Aorta (tissue), 5 donors: ENCODE measurements at places on chromosomes 11 and 22. TPM values are rescaled to one million over a fixed set of nuclear protein-coding genes. Genes with fewer than 3 reads are reported as not detected.
A peak's percentile ranks its signal among the peaks of the same experiment; 100 is the strongest.

- no peak for DNase-seq
- H3K27me3 ChIP-seq, result no peaks in the 10 kb centered on the region
- no peak overlapping the region for H3K4me3 ChIP-seq
- no peaks in the 10 kb centered on the region for H3K4me1 ChIP-seq
- H3K36me3 ChIP-seq, result no peaks in the 10 kb centered on the region
Measured at GRCh38 chr11:123798079-123798478, 8.1 kb downstream of the OR6M1 start.

GRCh38 chr22:30728826-30729225 lies 34.2 kb downstream of the OSBP2 start:
- H3K36me3 ChIP-seq, result no peaks in the 10 kb centered on the region
- no peaks in the 10 kb centered on the region for H3K4me1 ChIP-seq
- H3K4me3 ChIP-seq, result no peak overlapping the region
- H3K27ac ChIP-seq, result no peak overlapping the region
- no peaks in the 10 kb centered on the region for H3K27me3 ChIP-seq

HTR3A gene
- not detected for total RNA-seq

DNA sequence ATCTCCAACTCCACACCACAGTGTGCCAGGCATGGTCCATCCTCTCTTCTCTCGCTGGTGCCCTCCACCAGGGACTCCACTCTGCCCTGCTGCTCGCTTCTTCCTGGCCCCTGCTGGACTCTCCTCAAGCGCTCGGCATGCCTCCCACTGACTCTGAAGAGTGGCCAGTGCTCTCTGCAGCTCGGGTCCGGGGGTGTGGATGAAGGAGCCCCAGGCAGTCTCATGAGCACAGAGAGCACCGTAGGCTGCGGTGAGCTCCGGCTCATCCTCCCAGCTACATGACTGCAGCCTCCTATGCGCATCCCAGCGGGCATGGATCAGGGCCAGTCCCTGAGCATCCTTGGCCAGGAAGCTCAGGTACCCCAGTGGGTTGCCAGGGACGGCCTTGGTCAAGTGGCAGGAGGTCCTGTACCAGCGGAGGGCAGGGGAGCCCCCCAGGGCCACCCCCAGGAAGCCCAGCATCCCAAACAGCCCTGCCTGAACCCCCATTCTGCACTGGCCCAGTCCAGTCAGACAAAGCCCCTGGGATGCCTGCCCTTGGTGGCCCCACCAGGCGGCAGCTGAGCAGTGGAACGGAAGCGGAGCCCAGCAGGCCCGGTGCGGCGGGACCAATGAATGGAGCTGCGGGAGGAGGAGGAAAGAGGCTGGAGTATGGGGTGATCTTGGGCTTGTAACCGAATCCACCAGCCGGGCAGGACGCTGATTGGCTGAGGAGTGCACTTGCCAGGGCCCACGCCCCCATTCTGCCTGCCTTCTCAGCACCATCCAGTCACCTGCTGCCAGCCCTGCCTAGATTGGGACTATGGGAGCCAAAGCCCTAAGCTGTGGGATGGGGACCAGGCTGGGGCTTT lies at the start of gene PLA2G3:
PLA2G3 (minus strand) TSS at position 643 of the 851 bp plus-strand sequence; CDS start at position 489, 154 bp downstream.
- H3K4me1 ChIP-seq, result no peaks in the 10 kb centered on the region
- no peak within 1 kb of the TSS for H3K4me3 ChIP-seq
- no peaks in the 10 kb centered on the region for H3K27me3 ChIP-seq
- H3K36me3 ChIP-seq, result no peaks in the 10 kb centered on the region
- H3K27ac ChIP-seq, result no peak within 1 kb of the TSS
- DNase-seq, result no peak

ARHGAP20 gene
- total RNA-seq, result 3.5 TPM

DNA sequence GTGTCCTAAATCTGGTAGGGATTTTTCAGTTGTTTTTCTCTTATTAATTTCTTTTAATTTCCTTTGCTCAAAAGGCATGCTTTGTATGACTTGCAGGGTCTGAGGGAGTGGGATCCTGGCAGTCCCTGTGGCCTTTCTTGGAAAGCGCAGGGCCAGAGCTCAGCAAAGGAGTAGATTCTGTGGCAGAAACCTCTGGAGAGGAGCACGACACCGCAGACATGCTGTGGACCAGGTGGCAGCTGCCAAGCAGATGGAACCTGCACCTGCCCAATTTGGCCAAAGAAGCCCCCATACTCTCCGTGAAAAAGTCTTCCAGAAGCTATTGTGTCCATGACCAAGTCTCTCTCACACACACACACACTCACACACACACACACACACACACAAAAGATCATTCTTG lies 78.9 kb upstream of the FGF3 start:
- no peak overlapping the region for H3K27ac ChIP-seq
- H3K36me3 ChIP-seq, result no peaks in the 10 kb centered on the region
- no peaks in the 10 kb centered on the region for H3K4me1 ChIP-seq
- no peaks in the 10 kb centered on the region for H3K27me3 ChIP-seq

GRCh38 chr11:134751766-134752165 lies 339.7 kb upstream of the B3GAT1 start:
- no peak overlapping the region for H3K27ac ChIP-seq
- H3K27me3 ChIP-seq, result no peaks in the 10 kb centered on the region
- no peaks in the 10 kb centered on the region for H3K36me3 ChIP-seq

DNA sequence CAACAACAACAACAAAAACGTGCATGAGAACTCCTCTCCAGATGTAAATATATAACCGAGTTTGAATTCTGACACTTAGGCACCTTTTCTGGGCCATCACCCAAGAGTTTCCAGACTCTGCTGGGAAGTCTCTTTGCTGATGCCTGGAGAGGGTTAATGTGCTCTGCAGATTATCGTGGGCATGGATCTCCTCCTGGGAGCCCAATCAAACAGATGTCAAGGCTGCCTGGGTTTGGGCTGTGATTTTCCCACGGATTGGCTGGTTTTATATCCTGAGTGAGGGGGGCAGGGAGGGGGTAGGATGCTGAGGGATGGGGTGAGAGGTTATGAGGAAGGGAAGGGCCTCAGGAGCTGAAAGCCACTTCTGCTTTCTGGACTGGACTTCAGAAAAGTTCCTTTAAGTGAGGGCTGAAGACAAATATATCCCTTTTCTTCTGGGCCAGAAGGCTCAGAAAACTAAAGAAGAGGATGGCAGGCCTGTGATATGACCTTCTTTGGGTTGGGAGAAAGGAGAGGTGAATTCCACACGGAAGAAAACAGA lies 4.2 kb downstream of the ELF5 start:
- H3K27ac ChIP-seq, result no peak overlapping the region
- no peak overlapping the region for H3K4me3 ChIP-seq
- no peaks in the 10 kb centered on the region for H3K4me1 ChIP-seq

DNA sequence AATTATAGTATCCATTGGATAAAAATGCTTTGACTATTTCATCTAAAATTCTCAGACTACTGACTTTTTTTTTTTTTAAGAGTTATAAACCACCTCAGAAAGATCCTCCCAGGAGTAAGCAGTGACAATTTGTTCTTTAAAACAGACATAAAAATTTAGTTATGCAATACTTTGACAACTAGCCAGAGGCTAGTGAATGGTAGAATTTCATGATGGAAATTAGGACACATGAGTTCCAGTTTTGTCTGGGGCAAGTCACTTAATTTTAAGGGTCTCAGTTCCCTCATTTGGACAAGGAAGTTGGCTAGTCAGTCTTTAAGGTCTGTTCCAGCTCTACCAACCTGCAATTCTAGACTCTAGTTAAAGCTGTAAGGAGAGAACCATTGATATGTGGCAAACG lies 2.9 kb downstream of the IL18 start:
- H3K36me3 ChIP-seq, result no peaks in the 10 kb centered on the region
- no peak overlapping the region for H3K4me3 ChIP-seq
- DNase-seq, result no peak
- no peaks in the 10 kb centered on the region for H3K27me3 ChIP-seq

- no peak overlapping the region for H3K4me3 ChIP-seq
- H3K36me3 ChIP-seq, result no peaks in the 10 kb centered on the region
- DNase-seq, result peak; percentile 81
- no peaks in the 10 kb centered on the region for H3K27me3 ChIP-seq
- H3K27ac ChIP-seq, result no peak overlapping the region
Measured at GRCh38 chr22:50276143-50276542, 6.0 kb upstream of the MAPK11 start.

SERPING1 gene
- 723 TPM for total RNA-seq

DNA sequence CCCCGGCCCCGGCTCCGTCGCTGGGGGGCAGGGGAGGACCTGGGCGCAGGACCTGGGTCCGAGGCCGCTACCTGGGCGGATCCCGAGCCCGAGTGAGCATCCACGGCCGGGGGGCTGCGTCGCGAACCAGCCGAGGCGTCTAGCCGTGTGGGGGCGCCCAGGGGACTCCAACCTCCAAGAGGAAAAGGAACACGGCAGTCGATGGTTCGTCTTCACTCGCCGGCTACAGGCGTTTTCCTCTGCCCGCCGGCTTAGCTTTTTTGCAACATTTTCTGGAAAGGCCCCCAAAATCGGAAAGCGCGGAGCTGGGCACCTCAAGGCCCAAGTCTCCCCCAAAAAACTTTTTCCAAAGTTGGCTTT lies 666 bp downstream of the PDGFB start:
- H3K27me3 ChIP-seq, result no peaks in the 10 kb centered on the region
- no peak overlapping the region for H3K27ac ChIP-seq
- DNase-seq, result no peak
- no peaks in the 10 kb centered on the region for H3K4me1 ChIP-seq
- peak overlapping the region; percentile 42 for H3K4me3 ChIP-seq

- no peaks in the 10 kb centered on the region for H3K36me3 ChIP-seq
- H3K27ac ChIP-seq, result no peak overlapping the region
- H3K27me3 ChIP-seq, result no peaks in the 10 kb centered on the region
- H3K4me1 ChIP-seq, result no peaks in the 10 kb centered on the region
- H3K4me3 ChIP-seq, result no peak overlapping the region
Measured at GRCh38 chr11:128906185-128907050, 15.3 kb downstream of the KCNJ5 start.

DNA sequence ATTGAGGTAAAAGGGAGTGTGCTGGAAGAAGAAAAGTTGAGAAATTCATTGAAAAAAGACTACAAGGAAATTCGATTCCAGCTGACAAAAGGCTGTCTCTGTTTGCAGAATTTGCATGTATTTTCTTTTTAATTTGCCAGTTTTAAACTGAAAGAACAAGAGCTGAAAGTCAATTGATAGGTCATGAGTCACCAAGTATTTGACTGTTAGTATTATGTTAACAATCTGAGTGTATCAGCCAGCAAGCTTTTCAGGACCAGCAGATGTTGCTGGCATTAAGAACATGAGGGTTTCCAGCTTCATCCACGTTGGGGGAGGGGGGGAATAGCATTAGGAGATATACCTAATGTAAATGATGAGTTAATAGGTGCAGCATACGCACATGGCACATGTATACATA lies 726.7 kb downstream of the METTL15 start:
- H3K4me1 ChIP-seq, result peaks cover 2% of the 10 kb centered on the region
- H3K27ac ChIP-seq, result no peak overlapping the region
- DNase-seq, result no peak
- H3K36me3 ChIP-seq, result no peaks in the 10 kb centered on the region
- no peaks in the 10 kb centered on the region for H3K27me3 ChIP-seq
- no peak overlapping the region for H3K4me3 ChIP-seq

ADAMTS15 gene
- total RNA-seq, result 16.0 TPM

- H3K4me1 ChIP-seq, result no peaks in the 10 kb centered on the region
- H3K4me3 ChIP-seq, result no peak overlapping the region
- no peak for DNase-seq
- H3K36me3 ChIP-seq, result no peaks in the 10 kb centered on the region
Measured at GRCh38 chr22:29216873-29217666, 11.4 kb downstream of the EMID1 start.

DNA sequence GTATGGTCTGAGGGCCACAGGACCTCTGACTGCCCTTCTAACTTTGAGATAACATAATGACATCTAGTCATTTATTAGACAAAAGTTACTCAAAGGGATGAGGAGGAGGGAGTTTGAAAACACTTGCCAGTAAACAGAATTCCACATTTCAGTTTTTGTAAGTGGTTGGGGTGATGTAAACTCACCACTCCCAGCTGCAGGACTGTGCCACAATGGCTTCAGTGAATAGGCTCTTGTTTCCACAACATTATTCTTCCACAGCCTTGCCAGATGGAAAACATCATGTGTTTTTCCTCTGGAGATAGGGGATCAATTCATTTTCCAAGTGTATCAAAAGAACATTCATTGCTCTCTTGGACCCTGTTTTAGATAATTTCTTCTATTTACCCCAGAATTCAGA lies 147.2 kb upstream of the BDNF start:
- no peak overlapping the region for H3K27ac ChIP-seq
- no peak overlapping the region for H3K4me3 ChIP-seq
- no peaks in the 10 kb centered on the region for H3K27me3 ChIP-seq
- H3K36me3 ChIP-seq, result no peaks in the 10 kb centered on the region
- DNase-seq, result no peak
- H3K4me1 ChIP-seq, result no peaks in the 10 kb centered on the region

GRCh38 chr22:48004038-48004437 lies 1241.6 kb downstream of the TBC1D22A start:
- H3K4me1 ChIP-seq, result no peaks in the 10 kb centered on the region
- H3K27me3 ChIP-seq, result no peaks in the 10 kb centered on the region
- no peaks in the 10 kb centered on the region for H3K36me3 ChIP-seq
- H3K4me3 ChIP-seq, result no peak overlapping the region

DNA sequence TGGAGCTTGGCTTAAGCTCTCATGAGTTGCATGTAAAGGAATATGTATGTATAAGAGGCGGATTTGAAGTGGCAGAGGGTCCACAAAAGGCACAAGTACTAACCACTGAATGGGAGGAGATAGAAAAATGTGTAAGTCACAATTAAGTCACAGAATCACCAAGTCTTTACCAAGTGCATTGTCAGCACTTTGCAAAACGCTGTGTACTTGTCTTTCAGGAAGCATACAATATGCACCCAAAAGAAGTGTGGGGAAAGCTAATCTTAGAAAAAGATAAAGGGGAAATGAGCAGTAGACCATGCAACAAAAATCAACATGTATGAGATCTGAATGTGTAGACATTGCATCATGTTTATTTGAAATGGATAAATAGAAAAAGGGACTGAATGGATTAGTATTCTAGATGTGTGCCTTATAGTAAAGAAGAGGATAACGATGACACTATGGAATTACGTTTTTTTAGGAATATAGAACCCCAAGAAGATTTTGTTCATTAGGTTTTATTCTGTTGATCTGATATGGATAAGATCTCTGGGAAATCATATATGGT lies 4.5 kb downstream of the CNTF start:
- H3K4me3 ChIP-seq, result no peak overlapping the region
- no peak overlapping the region for H3K27ac ChIP-seq
- DNase-seq, result no peak
- H3K27me3 ChIP-seq, result no peaks in the 10 kb centered on the region

GRCh38 chr11:109155291-109155690 lies 266.7 kb upstream of the C11orf87 start:
- no peak for DNase-seq
- no peaks in the 10 kb centered on the region for H3K36me3 ChIP-seq
- H3K4me3 ChIP-seq, result no peak overlapping the region

RABL2B gene
- total RNA-seq, result 15.7 TPM

DNA sequence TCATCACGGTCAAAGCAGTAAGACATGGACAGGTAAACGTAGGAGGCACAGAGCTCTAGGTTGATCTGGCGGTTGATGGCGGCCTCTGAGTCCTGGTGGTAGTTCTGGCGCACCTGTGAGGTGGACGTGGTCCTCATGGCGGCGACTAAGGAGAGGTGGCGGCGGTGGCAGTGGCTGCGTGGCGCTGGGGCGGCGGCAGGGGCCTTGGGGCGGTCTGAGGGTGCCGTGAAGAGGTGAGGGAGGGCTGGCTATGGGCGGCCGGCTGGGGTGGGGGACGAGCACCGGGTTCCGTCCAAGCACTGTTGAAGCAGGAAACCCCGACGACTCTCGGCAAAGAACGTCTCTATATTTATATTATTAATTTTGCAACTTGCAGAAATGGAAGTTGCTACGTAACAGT lies 85.6 kb downstream of the RSF1 start:
- no peaks in the 10 kb centered on the region for H3K4me1 ChIP-seq
- no peak overlapping the region for H3K4me3 ChIP-seq
- no peak overlapping the region for H3K27ac ChIP-seq
- DNase-seq, result no peak
- peaks cover 3% of the 10 kb centered on the region for H3K36me3 ChIP-seq
